ENCODE measurements at places on chromosomes 2 and 18. TPM values are rescaled to one million over a fixed set of nuclear protein-coding genes. Genes with fewer than 3 reads are reported as not detected.

GRCh38 chr2:202237787-202238233, 587 bp downstream of the SUMO1 start:
- peaks cover 9% of the 10 kb centered on the region for H3K27me3 ChIP-seq
- peak overlapping the region; percentile 91 for H3K27ac ChIP-seq
- H3K36me3 ChIP-seq = no peaks in the 10 kb centered on the region
- peak; percentile 40 for DNase-seq
- peaks cover 10% of the 10 kb centered on the region for H3K4me1 ChIP-seq

- peaks cover 2% of the 10 kb centered on the region for H3K4me1 ChIP-seq
- peaks cover 2% of the 10 kb centered on the region for H3K27me3 ChIP-seq
- no peak overlapping the region for H3K27ac ChIP-seq
Observed at GRCh38 chr18:48676756-48677368, 138.0 kb downstream of the CTIF start.

GRCh38 chr2:110983133-110983532, 137.6 kb upstream of the BCL2L11 start:
- DNase-seq = no peak
- no peak overlapping the region for H3K27ac ChIP-seq
- H3K4me1 ChIP-seq = no peaks in the 10 kb centered on the region
- no peaks in the 10 kb centered on the region for H3K36me3 ChIP-seq
- peaks cover 2% of the 10 kb centered on the region for H3K27me3 ChIP-seq

GRCh38 chr2:9637330-9637729, 6.5 kb upstream of the YWHAQ start:
- H3K36me3 ChIP-seq = no peaks in the 10 kb centered on the region
- no peak for DNase-seq
- H3K4me3 ChIP-seq = no peak overlapping the region
- H3K4me1 ChIP-seq = peaks cover 12% of the 10 kb centered on the region

- no peak overlapping the region for H3K4me3 ChIP-seq
- no peak for DNase-seq
- no peaks in the 10 kb centered on the region for H3K36me3 ChIP-seq
- peaks cover 10% of the 10 kb centered on the region for H3K4me1 ChIP-seq
Observed at GRCh38 chr2:38552259-38552658, 50.5 kb downstream of the HNRNPLL start.

GRCh38 chr2:47237375-47238334, 82.5 kb upstream of the STPG4 start:
- no peak for DNase-seq
- peaks cover 4% of the 10 kb centered on the region for H3K36me3 ChIP-seq
- H3K27me3 ChIP-seq = peaks cover 8% of the 10 kb centered on the region
- peaks cover 47% of the 10 kb centered on the region for H3K4me1 ChIP-seq

- no peak overlapping the region for H3K27ac ChIP-seq
- H3K36me3 ChIP-seq = no peaks in the 10 kb centered on the region
- H3K4me3 ChIP-seq = no peak overlapping the region
- no peak for DNase-seq
- peaks cover 1% of the 10 kb centered on the region for H3K27me3 ChIP-seq
Observed at GRCh38 chr2:148667113-148667836, 22.7 kb downstream of the EPC2 start.

DNA sequence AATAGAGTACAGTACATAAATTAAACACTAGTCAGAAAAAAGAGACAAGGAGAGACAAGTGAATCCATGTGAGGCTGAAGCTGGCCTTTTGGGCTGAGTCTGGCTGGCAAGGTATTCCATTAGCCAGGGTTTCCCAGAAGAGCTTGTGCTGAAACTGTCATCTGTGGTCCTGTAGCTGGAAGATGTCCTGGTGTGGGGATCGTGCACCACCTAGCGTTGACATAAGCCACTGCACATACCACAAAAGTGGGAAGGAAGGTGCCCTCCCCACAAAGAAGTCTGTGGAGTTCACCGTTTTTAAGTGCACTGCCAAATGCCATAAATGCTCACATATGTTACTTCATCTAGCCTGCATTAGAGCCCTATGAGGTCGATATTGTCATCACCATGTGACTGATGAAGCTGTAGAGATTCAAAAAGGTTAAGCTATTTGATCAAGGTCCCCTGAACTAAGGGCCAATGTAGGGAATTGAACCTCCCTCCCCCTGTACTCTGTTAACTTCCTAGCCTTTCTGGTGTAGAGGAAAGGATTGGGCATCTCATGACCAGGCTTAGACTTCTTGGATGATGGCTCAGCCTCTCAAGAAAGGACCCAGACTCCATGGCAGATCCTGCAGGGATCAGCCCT, 31.9 kb upstream of the GALNT14 start:
- no peak overlapping the region for H3K27ac ChIP-seq
- DNase-seq = peak; percentile 65
- peaks cover 15% of the 10 kb centered on the region for H3K4me1 ChIP-seq
- H3K36me3 ChIP-seq = no peaks in the 10 kb centered on the region
- H3K4me3 ChIP-seq = no peak overlapping the region

- no peak overlapping the region for H3K27ac ChIP-seq
- H3K4me1 ChIP-seq = peaks cover 5% of the 10 kb centered on the region
- no peak for DNase-seq
- H3K36me3 ChIP-seq = no peaks in the 10 kb centered on the region
- H3K27me3 ChIP-seq = no peaks in the 10 kb centered on the region
- no peak overlapping the region for H3K4me3 ChIP-seq
Observed at GRCh38 chr2:134178138-134178877, 75.6 kb upstream of the MGAT5 start.

DNA sequence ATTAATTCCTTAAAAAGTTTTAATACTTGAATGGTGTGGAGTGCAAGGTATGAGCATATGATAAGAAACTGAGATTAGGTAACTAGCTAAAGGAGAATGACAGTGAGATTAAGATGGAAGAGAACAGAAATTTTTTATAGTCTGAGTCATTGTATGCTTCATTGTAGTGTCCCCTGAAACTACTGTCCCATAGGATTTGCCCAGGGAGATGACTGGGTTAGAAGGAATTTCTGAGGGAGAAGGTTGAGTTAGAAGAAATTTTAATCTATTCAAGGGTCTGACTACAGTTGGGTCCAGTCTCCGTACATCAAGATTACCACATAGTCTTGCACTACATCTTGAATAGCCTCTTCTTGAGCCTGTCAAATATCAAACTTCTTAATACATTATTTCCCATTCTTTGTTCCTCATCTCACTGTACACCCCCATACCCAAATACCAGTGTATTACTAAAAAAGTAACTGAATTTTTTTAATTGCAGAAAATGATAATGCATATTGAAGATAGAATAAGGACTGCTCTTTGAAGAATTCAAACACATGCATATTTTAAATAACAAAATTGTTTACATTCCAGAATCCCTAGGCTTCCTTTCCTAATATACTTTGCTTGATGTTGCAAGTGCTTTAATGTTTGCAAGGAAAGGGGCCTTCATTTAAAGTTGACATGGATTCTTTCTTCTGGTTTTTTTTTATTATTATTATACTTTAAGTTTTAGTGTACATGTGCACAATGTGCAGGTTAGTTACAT, 314.3 kb upstream of the COL3A1 start:
- H3K36me3 ChIP-seq = no peaks in the 10 kb centered on the region
- no peak overlapping the region for H3K27ac ChIP-seq
- H3K4me3 ChIP-seq = no peak overlapping the region
- no peak for DNase-seq
- H3K4me1 ChIP-seq = no peaks in the 10 kb centered on the region

DNA sequence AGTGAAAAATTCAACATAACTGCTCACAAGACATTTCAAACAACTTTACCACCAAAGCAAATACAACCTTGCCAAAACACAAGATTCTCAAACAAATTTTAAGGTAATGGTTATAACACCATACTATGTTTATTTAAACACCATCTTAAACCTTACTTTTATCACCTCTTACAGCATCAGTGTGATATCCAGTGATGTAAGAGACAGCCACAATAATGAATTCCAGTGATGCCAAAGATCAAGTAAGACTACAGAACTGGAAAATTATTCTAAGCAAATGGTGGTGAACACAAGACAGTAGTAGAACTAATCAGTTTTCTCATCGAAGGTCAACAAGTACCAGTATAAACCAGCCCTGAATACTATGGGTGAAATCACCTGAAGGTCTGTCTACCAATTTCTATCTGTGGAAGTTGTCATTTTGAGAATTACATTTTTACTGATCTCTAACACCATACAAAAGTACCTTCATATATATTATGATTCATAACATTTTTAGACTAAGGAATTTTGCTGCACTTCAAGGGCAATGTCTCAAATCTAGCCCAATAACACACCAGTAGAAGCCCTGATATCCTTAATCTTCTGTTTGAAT, 146.2 kb downstream of the RBMS1 start:
- no peak overlapping the region for H3K4me3 ChIP-seq
- peaks cover 13% of the 10 kb centered on the region for H3K4me1 ChIP-seq
- no peak overlapping the region for H3K27ac ChIP-seq
- no peaks in the 10 kb centered on the region for H3K36me3 ChIP-seq

DNA sequence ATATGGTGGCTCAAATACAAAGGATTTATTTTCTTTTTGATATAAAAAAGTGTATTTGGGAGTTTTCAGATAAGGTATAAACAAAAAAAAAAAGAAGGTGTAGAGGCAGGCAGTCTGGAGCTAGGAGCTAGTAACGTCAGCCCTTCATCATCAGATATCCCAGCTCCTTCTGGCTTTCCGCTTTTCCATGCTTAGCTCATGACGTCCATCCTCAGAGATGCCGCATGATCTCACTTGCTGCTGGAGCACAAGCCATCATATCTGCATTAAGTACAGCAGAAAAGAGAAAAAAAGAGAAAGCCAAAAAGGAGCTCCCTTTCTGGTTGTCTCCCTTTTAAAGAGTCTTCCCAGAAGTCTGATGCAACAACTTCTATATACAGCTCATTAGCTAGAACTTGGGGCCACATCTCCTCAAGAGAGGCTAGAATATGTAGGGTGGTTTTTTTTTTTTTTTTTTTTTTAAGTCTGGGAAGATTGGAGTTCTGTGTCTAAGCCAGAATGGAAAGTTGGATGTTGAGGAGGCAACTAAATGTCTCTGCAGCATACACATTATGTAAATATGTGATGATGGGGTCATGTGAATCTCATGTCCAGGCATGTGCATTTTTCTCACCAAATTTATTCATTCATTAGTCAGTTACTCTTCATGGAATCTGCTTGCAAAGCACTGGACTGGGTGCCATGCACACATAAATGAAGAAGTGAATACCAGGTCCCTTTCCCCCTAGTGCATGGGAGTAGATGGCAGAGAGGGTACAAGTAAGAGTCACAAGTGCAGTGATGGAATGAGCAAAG, 52.3 kb downstream of the DDX1 start:
- H3K4me3 ChIP-seq = no peak overlapping the region
- peaks cover 3% of the 10 kb centered on the region for H3K27me3 ChIP-seq
- H3K36me3 ChIP-seq = peaks cover 19% of the 10 kb centered on the region

DNA sequence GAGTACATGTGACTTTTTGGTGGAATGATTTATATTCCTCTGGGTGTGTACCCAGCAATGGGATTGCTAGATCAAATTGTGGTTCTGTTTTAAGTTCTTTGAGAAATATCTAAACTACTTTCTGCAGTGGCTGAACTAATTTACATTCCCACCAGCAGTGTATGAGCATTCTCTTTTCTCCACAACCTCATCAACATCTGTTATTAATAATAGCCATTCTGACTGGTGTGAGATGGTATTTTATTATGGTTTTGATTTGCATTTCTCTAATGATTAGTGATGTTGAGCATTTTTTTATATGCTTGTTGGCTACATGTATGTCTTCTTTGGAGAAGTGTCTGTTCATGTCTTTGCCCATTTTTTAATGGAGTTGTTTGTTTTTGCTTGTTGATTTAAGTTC, 267.4 kb upstream of the NT5C1B start:
- peaks cover 5% of the 10 kb centered on the region for H3K27me3 ChIP-seq
- no peaks in the 10 kb centered on the region for H3K36me3 ChIP-seq
- no peak overlapping the region for H3K4me3 ChIP-seq
- no peak overlapping the region for H3K27ac ChIP-seq

DNA sequence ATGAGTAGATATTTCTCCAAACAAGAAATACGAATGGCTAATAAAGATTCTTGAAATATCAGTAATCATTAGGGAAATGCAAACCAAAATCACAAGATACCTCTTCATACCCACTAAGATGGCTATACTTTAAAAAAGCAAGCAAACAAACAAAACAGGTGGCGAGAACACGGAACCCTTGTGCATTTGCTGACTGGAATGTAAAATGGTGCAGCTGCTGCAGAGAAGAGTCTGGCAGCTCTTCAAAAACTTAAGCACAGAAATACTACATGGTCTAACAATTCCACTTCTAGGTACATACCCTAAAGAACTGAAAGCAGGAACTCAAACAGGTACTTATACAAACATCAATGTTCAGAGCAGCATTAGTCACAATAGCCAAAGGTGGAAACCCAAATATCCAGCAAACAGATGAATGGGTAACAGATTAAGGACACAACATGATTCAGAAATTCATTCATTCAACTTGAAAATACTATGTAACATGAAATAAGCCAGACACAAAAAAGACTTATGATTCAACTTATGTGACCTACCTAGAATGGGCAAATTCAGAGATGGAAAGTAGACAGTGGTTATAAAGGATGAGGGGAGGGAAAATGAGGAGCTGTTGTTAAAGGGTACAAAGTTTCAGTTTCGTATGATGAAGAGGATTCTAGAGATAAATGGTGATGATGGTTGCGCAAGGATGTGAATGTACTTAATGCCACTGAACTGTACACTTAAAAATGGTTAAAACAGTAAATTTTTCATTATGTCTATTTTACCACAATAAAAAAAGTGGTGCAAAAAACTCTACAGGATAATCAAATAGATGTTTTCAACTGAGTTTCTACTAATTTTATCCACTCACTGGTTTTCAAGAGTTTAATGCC, 26.9 kb upstream of the GPR75 start:
- H3K27ac ChIP-seq = no peak overlapping the region
- H3K4me3 ChIP-seq = no peak overlapping the region
- H3K27me3 ChIP-seq = no peaks in the 10 kb centered on the region
- H3K4me1 ChIP-seq = no peaks in the 10 kb centered on the region

DNA sequence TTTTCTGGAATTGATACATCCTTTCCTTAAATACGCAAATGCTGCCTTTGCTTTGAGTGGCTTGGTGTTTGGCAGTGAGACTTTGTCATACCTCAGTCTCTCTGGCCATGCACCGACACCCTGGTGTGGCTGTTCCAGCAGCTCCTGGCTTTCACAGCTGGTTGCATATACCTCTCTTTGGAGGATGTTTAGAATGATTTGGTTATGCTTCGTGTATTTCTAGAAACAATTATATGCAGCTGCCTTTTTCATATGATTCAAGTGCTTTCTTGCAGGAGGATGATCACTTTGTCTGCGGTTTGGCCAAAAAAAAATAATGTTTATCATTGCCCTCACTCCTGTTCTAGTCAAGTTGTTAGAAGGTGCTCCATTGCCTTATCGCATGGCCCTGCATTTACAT, 95.0 kb upstream of the EML6 start:
- H3K27me3 ChIP-seq = peaks cover 18% of the 10 kb centered on the region
- peaks cover 27% of the 10 kb centered on the region for H3K36me3 ChIP-seq
- no peak overlapping the region for H3K4me3 ChIP-seq
- peaks cover 13% of the 10 kb centered on the region for H3K4me1 ChIP-seq
- DNase-seq = no peak

GRCh38 chr18:63182310-63182772, 137.2 kb downstream of the BCL2 start:
- H3K4me3 ChIP-seq = no peak overlapping the region
- no peaks in the 10 kb centered on the region for H3K36me3 ChIP-seq
- peaks cover 19% of the 10 kb centered on the region for H3K4me1 ChIP-seq
- H3K27me3 ChIP-seq = no peaks in the 10 kb centered on the region
- no peak overlapping the region for H3K27ac ChIP-seq
- DNase-seq = no peak

Gene UGT1A10
- not detected for total RNA-seq

Gene SOX11
- total RNA-seq = 576 TPM

Gene VWA3B
- total RNA-seq = not detected

Gene CNDP1
- 0.27 TPM for total RNA-seq

Gene PDIA6
- 85.8 TPM for total RNA-seq

Gene ITPRIPL1
- 0.56 TPM for total RNA-seq

Gene SRD5A2
- not detected for total RNA-seq

Gene B4GALT6
- total RNA-seq = 16.5 TPM

Gene BCL2
- 6.8 TPM for total RNA-seq

Data from glutamatergic neuron (in vitro differentiated cells).